ENCODE measurements at places on chromosomes 11 and 22.

- DNase-seq, result peak; percentile 69
Observed at GRCh38 chr22:49929211-49929979, 11.0 kb downstream of the CRELD2 start.

GRCh38 chr11:34120651-34121050 is 15.2 kb downstream of the NAT10 start:
- DNase-seq, result no peak

GRCh38 chr11:134668076-134668475 is 256.0 kb upstream of the B3GAT1 start:
- no peak for DNase-seq

GRCh38 chr11:115741376-115742107 is 237.3 kb upstream of the CADM1 start:
- no peak for DNase-seq

- no peak for DNase-seq
Observed at GRCh38 chr22:30348809-30349208, 7.9 kb downstream of the SF3A1 start.

DNA sequence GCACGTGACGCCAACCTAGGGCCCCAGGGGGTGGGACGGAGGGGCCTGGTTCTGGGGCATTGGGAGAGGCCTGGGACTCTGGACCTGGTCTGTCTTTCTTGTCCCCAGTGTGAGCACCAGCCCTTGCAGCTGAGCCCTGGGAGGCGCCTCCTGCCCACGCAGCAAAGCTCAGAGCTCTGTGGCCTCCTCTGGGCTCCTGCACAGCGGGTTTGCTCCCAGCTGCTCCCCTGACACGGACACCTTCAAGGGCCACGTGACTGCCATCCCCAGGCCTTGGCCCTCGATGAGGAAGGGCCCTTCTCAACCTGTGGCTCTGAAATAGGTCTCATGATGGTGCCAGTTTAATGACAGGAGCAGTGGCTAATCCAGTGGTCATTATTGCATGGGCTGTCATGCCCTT is 31.5 kb upstream of the CCDC188 start:
- no peak for DNase-seq

DNA sequence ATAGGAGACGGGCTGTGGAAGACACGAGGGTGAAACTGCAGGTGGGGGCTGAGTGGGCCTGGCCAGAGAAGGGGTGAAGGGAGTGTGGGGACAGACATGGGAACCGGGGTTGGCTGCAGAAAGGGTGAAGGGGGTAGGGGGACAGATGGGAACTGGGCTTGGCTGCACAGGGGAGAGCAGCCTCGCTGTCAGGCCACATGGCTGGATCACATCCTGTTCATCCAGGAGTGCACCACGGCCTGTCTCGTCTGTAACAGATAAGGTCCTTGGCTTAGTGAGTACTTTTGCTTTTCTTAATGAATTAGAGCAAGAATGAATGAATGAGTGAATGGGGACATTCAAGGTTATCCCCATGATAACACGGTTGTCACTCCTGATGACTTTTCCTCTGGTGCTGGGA is 13.5 kb downstream of the FBLN1 start:
- no peak for DNase-seq

DNA sequence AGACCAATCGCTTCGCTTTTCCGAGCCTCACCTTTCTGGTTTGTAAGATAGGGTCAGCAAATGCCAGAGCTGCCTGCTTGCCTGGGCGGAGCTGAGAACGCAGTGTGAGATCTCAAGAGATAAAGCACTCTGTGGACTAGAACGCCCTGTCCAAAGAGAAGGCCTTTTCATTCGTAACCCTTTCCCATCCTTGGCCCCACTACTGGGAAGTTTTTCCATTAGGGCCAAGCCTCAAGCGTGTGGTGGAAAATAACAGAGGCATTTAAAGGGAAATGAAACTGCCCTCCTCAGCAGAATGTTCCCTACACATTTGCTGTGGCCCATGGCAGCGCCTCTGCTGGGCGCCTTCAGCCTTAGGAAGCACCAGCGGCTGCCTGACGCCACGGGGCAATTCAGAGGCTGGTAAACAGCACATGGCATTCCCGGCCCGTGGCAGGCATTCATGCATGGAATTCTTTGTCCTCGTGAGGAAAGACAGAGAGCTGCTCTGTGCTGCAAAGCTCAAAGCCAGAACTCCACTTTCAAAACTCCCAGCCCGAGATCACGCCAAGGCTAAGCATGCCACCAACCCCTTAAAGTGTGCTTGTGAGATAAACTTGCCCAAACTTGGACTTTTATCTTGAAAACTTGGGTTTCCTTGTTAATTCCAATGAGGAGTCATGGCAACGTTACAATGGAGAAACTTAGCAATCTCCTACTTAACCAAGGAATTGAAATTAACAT is 38.1 kb downstream of the AHNAK start:
- DNase-seq, result peak; percentile 40

DNA sequence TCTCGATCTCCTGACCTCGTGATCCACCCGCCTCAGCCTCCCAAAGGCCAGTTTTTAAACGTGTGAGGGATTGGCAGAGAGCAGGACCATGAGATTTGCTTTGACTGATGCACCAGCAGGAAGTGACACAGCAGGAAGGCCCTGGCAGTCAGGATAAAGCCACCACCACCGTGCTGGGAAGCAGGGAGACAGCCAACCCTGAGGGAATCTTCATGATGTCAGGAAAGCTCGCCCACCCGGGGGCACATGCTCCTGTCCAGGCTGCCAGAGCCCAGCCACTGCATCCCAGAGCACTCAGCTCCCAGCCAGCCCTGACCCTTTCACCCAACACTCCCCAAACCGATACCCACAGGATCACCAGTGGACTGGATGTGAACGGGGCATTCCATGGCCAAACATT is 6.1 kb downstream of the TUBGCP6 start:
- DNase-seq, result no peak

GRCh38 chr11:17791144-17791543 is 56.6 kb downstream of the KCNC1 start:
- no peak for DNase-seq

DNA sequence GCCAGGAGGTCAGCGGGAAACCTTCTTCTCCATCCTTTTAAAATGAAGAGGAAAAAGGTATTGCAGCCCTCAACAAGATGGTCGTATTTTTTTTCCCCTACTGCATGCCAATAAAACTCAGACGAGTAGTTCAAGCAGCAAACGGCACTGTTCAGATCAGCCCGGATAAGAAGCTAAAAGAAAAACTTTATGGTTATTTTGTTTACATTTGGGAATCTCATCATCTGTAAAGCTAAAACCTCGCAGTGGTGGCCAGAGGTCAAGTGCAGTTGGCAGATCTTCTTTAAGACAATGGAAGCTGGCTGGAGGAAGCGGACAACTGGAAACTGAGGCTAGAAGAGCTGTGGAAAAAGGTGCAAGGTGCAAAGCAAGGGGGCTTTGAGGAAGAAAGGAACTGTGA is 31.0 kb upstream of the CHRM4 start:
- no peak for DNase-seq

- DNase-seq, result no peak
Observed at GRCh38 chr22:45353786-45354185, 44.1 kb downstream of the FAM118A start.

DNA sequence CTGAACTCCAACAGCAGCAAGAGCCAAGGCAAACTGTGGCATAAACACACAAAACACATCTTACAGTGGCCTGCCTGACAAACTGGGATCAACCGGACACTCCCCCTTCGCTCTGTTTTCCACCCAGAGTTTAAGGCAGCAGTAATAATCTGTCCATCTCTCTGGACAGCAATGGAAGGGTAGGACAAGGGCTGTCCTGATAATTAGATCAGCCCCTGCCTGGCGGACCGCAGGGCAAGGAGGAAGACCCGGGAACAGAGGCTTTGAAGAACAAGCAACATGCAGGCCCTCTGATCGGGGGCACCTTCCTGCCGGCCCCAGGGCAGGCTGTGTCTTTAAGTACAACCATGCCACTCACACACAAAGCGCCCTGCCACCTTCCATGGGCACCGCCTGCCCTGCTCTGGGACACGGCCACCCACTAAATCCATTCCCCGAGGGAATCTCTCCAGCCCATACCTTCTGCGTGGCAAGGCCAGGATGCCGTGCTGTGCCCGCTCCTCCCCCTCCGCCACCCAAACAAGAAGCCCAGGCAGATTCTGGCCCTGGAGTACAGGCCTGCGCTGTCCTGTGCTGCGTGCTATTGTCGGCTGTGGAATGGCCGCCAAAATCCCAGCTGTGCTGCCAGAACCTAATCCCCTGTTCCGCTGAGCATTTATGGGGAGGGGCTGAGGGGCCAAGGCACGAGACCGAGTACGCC is 38.8 kb downstream of the NUMA1 start:
- DNase-seq, result peak; percentile 96

DNA sequence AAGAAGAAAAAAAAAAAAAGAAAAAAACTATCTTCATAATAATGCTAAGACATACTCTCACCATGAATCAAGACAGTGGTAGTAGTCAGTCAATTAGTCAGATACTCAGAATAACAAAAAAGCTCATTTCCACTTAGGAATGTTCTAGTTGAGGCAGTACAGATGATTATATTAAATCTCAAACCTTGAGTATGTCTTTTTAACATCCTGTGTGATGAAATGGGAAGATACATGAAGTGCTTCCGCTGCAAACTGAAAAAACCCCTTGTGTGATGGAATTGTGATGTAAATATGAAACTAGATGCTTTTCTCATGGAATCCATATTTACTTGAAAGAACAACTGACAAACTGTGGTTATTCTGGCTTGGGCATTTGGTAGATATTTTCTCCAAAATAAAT is 13.7 kb downstream of the AMOTL1 start:
- no peak for DNase-seq

DNA sequence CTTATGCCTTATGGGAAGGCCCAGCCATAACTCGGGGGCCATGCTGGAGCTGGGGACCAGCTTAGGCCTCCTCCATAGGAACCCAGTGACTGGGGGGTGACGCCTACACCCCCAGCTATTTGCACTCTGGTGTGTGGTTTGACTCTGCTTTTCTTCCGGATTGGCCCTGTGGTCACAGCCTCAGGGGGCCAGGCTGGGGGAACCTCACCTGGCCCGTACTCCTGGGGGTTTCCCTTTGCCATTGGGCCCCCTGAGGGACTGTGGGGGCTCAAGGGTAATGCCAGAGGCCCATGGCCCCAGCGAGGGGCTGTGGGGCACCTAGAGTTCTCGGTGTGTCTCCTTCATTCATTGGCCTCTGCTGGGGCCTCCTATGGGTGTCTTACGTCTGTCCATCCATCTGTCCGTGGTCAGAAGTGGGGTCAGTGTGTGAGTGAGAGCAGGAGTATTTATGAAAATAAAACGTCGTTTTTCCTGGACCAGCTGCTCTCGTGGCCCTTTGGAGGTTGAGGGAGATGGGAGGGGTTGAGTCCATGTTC is 6.3 kb upstream of the SH3BP1 start:
- no peak for DNase-seq

- DNase-seq, result peak; percentile 99
Observed at GRCh38 chr22:21938071-21938822, 14.4 kb downstream of the PPM1F start.

DNA sequence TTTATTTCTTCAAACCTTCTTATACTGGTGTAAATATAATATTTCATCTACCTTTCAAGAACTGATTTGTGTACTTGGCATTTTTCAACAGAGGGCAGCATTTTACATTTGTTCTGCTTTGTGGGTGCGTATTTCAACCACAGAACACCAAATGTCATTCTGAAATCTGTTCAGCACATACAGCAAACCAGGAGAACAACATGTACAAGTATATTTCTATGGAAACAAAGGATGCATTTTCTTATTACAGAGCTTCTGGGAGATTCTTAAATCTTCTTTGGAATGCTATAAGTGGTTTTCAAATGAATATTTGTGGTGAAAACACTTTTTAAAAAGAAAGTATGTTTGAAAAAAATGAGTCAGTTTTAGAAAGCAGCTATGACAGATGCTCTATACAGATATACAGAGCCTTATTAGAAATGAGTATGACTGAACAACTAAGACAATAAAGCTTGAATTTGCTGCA is 946.0 kb downstream of the FAM181B start:
- peak; percentile 90 for DNase-seq

GRCh38 chr22:37806409-37807333 is 1.1 kb upstream of the GCAT start:
- DNase-seq, result peak; percentile 95

DNA sequence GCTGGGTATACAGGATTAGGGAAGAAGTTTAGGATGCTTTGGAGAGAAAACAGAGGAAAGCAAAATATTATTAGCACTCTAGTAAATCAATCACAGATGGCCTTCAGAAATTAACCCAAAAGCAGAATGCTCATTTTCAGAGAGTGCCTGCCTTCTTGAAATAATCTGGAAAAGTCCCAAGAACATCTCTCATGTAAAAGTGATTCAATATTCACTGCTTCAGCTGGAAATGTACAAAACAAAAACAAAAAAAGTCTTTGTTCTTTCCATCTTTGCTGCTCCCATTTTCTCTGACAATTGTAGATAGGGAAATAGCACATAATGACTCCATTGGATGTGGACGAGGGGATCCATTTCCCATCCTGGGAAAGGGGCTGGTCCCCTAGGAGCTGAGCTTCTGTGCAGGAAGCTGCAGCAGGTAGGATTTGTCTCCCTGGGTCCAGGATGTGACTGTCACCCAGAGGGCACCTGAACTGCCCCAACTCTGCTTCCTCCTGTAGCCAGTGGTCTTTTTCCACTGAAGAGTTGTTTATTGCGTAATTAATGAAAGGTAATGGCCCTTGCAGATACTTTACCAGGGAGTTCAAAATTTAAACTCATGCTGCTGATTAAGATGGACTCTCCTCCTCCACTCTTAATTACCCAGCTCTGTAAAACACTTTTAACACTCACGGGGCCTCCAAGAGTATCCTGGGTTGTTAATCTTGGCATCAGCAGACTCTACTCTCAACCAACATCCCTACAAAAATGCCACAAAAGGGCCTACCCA is 57.9 kb downstream of the SC5D start:
- DNase-seq, result no peak

DNA sequence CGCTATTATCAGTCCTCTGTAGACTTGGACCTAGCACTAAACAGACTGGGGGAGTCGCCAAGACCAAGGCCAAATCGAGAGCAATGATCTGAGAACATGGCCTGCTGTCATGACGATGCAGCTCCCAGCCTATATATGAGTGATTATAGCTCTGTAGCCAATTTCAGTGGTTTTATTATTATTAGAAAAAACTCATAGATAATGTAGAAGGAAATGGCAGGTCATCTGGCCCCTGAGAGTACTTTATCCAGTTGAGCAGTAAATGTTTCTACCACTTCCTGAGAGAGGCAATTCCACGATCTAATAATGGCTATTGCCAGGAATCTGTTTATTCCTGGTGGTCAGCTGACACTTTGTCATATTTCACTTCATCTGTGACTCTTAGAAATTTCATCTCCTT is 666.7 kb downstream of the OPCML start:
- no peak for DNase-seq

DNA sequence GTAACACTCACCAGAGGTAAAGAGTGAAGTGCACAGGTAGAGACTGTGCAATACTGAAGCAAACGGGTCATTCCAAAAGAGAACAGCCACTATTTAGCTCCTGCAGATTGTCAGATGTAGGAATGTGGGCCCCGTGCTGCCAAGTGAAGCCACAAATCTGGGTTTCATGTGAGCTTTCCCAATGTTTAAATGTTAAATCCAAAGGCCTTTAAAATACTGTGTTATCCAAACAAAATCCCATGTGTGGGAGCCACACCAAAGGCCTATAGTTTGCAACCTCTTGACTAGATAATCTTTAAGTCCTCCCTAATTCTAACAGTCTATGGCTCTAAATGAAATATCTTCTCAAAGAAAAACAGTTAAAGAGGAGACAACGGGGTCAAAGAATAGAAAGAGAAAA is 43.3 kb downstream of the RBFOX2 start:
- no peak for DNase-seq

- DNase-seq, result no peak
Observed at GRCh38 chr11:1547467-1548098, 24.5 kb downstream of the DUSP8 start.

GRCh38 chr22:40727070-40727963 is 48.0 kb downstream of the MCHR1 start:
- DNase-seq, result no peak
